ENCODE measurements at places on chromosomes 11 and 22.

DNA sequence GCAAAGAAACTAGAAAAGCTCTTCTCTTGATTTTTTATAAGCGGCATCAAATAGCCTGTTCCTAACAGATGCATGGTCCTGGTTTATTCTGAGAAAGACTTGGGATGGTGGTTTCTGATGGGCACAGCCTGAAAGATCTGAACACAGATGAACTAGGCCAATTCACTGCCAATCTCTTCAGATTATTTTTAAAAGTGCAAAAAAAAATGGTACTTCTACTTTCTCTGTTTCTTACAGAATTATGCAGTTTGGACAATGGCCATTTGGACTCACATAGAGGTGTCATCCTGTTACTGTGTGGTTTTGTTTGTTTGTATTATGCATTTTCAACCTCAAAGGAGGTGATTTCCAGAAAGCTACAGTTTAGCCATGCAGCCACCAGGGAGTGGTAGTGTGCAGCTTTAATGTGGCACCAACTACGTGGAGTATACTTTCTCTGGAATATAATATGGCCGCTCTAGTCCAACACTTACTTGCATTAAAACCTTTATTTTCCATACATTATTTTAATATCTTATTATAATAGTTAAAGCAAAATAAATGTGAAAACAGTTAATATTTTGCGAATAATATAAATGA lies 469.8 kb upstream of the KIRREL3 start:
- peak; percentile 55 for DNase-seq

GRCh38 chr11:107655602-107656001 lies 56.3 kb downstream of the SLN start:
- DNase-seq, result no peak

DNA sequence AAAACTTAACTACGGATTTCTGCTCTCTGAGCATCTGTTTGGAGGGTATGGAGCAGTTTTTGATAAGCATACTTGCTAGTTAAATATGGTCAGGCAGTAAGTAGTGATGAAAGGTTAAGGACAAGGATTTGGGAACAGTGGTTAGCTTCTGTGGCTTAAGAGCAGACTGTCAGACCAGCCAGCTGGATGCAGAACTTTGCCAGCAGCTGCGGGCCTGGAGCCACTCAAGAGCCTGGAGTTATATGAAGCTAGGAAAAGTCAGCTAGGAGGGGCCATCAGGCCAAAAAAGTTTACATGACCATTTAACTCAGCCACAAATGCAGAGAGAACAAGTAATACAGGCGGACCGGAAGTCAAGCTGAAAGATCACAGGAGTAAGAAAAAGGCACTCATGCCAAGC lies 1817.7 kb downstream of the LRRC4C start:
- DNase-seq, result no peak

DNA sequence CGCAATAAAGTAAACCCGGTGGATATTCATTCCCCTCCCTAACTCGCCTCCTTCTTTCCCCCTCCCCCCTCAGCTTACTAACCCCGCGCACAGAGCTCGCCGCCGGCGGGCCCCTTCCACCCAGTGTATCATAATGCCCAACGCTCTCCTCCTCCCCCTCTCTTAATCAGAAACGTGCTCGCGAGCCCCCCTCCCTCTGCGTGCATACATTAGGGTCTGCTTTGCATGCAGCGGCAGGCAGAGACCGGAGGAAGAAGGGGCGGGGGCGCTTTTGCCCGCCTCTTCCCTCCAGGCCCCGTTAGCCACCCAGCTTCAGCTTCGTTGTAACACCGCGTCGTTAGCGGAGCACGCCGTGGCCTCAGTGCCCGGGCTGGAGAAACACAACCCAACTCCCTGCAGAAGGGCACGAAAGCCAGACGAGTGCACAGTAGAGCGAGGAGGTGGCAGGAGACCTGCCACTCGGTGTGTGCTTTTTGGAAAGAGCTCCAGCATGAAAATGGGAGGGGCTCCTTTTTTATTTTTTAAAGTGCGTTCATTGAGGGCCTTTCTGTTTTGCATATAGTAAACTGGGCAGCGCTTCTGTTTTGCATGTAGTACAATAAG lies 901 bp upstream of the KMT2A start:
- DNase-seq, result peak; percentile 96

GRCh38 chr11:102061276-102061675 lies 14.0 kb downstream of the CFAP300 start:
- no peak for DNase-seq

DNA sequence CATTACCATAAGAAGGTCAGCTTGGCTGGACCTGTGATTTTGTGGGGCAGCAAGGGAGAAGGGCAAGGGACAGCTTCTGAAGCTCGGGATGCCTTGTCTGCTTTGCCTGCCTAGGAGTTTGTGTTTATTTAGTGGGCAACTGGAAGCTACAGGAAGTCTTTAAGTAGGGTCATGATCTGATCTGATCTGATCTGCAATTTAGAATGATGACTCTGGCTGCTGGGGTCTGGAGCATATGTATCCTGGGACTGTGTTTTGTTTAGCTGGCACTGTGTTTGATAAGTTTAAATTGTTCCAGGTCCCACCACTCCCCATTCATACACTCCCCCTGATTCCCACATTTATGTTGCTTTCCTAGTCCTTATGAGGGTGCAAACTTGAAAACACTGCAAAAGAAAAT lies 47.7 kb upstream of the HTATIP2 start:
- no peak for DNase-seq

DNA sequence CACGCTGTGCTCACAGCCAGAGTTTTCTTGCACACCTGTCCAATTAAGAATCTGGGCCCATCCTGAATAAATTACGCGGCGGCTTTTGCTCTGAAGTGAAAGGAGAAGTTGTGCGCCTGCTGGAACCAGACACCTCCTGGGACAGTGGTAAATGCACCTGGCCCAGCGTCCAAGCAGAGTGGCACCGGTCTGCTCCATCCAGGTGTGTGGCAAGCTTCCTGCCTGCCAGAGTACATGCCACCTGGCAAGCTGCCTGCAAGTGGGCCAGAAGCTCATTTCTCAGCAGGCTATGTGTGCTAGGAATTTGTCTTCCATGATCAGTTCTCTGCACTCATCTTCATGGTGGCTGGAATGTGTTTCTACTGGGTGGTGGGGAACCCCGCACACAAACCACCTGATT lies 660.6 kb downstream of the ETS1 start:
- DNase-seq, result peak; percentile 76

GRCh38 chr11:111796696-111797095 lies 30.5 kb upstream of the PPP2R1B start:
- no peak for DNase-seq

DNA sequence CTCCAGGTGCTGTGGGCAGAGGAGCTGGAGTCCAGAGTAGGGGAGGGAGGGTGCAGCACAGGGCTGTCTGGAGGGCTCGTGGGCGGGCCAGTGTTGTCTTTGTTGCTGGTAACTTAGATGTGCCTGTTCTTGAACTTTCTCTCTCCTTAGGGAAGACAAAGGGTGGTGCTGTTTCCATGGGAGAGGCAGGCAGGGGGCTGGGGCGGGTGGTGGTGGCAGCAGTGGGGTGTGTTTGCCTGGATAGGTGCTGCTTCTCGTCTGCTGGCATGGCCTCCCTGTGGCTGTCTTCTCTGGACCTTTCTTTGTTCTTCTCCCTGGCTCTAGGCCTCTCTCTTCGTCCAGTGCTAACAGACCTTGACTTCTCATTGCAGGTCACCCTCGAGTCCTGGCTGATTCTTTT lies 8.5 kb downstream of the SIDT2 start:
- no peak for DNase-seq

GRCh38 chr11:22666325-22666687 lies at the start of gene GAS2:
Gene GAS2 (plus strand): TSS chr11:22666611. CDS start chr11:22674870, 8,259 bp downstream.
- no peak for DNase-seq

DNA sequence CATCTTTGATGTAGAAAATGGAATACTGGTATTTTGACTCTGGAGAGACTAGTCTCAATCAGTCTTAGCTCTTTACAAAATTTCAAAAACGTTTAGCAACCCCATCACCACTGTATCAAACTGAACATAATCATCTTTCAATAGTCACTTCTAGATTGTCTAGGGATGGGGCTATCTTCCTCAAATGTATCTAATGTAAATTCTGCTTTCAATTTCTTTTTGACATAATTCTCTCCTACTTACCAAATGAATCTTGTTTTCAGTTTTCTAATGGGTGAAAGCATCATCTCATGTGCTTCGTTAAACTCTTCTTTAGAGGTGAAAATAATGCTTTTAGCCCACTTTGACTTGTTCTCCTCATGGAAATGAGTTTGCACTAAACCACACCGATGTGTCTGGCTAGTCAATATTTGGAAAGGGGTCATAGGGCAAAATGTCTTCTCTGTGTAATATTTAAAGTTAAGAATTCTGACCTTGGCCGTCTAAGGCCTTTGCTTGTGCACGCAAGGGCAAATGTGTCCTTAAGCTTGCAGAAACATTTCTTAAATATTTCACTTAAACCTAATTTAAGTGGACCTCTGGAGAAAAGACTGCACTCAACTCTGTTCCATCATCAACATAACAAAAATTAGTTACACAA lies 5.2 kb downstream of the SIK3 start:
- DNase-seq, result no peak

DNA sequence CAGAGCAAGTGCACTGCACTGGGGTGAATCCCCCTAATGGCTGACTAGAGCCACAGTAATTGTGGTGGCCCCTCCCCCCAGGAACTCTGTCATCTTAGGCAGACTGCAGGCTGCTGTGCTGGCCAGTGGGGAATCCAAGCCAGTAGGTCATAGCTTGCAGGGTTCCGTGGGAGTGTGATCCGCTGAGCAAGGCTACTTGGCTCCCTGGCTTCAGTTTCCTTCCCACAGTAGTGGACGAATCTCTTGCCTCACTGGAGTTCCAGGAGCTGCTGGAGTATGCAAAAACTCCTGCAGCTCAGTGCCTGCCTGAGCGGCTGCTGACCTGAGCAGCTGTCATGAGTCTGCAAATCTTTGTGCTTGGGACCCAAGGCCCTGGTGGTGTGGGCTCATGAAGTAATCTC lies 13.2 kb downstream of the OOSP3 start:
- no peak for DNase-seq

- DNase-seq, result no peak
Measured at GRCh38 chr22:19961201-19961580, 19.6 kb upstream of the TXNRD2 start.

GRCh38 chr22:23470811-23471389 lies 109.2 kb downstream of the IGLL1 start:
- no peak for DNase-seq

DNA sequence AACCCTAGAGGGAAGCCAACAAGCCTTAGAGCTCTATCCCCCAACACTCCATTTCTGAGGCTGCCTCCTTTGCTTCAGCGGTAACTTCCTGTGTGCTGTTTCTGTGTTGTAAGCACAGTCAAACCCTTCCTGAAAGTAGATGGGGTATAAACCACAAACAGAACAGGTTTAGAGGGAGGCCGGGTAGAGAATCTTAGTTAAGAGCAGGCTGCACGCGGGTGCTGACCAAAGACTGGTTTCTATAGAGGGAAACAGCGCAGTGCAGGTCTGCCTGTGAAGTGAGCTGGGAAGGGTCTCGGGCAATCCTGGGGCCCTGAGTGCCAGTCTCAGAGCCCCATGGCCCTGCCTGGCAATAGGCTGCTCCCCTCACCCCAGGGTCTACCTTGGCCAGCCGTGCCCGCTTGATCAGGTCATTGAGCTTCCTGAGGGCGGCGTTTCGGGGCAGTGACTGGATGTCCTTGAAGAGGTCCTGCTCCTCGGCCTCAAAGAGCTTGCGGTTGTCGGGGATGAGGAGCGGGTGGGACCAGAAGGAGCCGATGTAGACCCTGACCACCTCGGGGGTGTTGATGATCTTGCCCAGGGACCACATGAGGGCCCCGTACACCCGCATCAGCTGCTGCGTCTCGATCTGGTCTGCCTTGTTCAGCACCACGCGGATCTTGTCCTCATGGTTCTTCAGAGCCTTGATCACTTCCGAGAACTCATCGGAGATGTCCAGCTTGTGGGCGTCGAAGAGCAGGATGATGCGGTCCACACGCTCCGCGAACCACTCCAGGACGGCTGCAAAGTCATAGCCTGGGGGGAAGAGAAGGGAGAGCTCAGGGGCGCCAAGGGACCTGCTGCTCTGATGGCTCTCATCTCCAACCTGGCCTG lies 15.3 kb upstream of the CDC42BPG start:
- DNase-seq, result no peak

- DNase-seq, result peak; percentile 49
Measured at GRCh38 chr11:72239313-72239848, 4.6 kb downstream of the PHOX2A start.

DNA sequence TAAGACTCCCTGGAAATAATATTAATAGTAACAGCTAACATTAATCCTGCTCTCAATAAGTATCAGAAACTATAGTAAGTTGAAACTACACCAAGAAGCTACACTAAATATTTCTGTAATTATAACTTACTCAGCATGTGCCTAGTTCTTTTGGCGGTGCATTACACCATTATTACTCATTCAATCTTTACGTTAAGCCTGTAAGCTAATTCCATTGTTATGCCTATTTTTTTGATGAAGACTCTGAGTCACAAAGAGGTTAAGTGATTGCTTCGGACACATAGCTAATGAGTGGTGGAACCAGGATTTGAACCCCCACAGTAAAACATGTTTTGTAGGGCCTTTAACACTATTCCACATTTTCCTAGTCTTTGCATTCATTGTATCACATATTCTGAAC lies 111.6 kb downstream of the RASSF10 start:
- no peak for DNase-seq

GRCh38 chr11:100878474-100878873 lies 191.4 kb downstream of the ARHGAP42 start:
- no peak for DNase-seq

- DNase-seq, result no peak
Measured at GRCh38 chr11:29623144-29623722, 393.6 kb downstream of the KCNA4 start.

GRCh38 chr11:75823415-75823814 lies 8.4 kb downstream of the UVRAG start:
- DNase-seq, result no peak

DNA sequence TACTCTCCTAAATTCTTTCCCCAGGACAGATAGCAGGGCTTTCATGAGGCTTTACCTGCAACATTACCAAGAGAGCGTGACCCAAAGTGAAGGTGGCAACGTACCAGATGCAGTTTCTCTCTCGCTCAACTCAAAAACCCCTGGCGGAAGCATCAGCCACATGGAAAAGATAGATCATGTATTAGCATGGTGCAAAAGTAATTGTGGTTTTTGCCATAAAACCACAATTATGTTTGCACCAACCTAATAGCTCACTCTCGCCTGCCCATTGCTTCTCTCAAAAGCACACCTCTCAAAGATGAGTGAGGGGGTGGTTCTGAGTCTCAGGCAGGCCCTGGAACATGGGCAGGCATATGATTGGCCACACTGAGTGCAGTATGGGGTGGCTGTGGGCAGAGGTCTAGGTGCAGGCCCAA lies 7.0 kb downstream of the MS4A6A start:
- DNase-seq, result no peak

GRCh38 chr11:41872426-41872825 lies 413.0 kb upstream of the LRRC4C start:
- DNase-seq, result no peak

DNA sequence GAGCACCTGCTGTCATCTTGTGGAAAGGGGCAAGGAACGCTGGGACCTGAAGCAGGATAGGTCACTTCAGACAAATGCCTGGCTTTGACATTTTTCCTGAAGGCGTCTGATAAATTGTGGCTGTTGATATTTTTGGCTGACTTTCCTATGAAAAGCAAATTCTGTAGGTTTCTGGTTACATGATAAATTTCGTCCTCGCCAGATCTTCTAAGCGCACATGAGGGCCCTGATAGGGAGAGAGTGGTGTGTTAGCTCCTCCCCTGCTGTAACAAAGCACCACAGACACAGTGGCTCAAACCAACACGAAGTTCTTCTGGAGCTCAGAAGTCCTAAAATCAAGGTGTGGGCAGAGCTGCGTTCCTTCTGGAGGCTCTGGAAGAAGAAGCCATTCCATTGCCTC lies 19.6 kb downstream of the APOL4 start:
- DNase-seq, result no peak

GRCh38 chr11:122751292-122752070 lies 86.8 kb upstream of the CRTAM start:
- peak; percentile 4 for DNase-seq

GRCh38 chr22:37563153-37564081 lies 3.1 kb downstream of the CDC42EP1 start:
- no peak for DNase-seq

All from NCI-H146 (cell line).